ENCODE measurements at places on chromosomes 7 and 10.
A peak's percentile ranks its signal among the peaks of the same experiment; 100 is the strongest.

DNA sequence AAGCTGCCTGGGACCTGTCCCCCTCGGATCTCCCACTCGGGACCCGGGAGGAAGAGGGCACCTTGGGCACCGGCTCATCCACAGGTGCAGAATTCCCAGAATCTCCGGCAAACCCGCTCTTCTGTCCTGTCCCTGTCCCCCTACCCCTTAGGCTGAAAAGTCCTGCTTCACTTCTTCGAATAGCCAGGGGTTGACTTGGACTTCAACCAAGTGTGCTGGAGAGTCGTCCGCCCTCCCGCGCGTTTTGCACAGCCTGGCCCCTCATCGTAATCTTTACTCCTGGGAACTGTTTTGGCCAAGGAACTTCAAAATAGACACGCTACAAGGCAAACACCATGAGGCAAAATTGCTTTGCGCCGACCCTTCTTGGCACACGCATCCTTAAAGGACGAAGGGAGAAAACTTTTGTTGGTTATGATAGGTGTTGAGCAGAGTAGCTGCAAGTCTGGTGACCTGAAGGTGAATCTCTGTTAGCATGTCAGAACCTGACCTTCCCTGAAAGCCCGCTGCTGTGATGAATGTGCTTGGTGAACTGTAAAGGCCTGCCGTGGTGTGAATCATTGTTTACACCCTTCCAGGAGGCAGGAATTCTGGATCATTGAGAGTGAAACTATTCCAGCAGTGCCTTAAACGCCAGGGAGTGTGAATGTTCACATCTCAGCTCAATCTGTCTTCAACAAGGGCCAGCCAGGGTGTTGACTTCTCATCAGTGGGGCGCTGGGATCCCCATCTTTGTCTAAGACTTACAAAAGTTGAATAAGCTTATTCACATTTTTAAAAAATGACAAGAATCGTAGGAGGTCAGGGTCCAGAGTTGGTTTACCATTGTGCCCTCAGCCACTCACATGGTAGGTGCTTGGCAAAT, 589 bp upstream of the RAPGEF5 start:
- DNase-seq = no peak

DNA sequence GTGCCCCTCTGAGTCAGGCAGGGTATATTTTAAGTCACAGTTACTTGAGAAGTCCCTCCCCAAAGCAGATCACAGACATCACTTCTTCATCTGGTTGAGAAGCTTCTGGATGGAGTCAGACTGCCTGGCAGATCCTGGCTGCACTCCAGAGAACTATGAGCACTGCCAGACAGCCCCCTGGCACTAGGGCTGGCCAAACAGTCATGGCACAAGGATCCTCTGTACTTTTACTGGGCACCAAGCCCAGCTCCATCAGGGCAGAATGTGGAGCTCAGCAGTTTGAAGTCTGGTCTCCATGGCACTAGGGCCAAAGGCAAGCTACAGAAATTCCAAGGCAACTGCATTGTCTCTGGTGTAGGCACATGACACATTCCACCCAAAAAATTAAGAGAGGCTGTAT, 162.1 kb downstream of the NRG3 start:
- DNase-seq = peak; percentile 1

- DNase-seq = no peak
Measured at GRCh38 chr7:24178811-24179570, 105.0 kb upstream of the NPY start.

- DNase-seq = no peak
Measured at GRCh38 chr10:112071596-112072133, 111.9 kb downstream of the GPAM start.

DNA sequence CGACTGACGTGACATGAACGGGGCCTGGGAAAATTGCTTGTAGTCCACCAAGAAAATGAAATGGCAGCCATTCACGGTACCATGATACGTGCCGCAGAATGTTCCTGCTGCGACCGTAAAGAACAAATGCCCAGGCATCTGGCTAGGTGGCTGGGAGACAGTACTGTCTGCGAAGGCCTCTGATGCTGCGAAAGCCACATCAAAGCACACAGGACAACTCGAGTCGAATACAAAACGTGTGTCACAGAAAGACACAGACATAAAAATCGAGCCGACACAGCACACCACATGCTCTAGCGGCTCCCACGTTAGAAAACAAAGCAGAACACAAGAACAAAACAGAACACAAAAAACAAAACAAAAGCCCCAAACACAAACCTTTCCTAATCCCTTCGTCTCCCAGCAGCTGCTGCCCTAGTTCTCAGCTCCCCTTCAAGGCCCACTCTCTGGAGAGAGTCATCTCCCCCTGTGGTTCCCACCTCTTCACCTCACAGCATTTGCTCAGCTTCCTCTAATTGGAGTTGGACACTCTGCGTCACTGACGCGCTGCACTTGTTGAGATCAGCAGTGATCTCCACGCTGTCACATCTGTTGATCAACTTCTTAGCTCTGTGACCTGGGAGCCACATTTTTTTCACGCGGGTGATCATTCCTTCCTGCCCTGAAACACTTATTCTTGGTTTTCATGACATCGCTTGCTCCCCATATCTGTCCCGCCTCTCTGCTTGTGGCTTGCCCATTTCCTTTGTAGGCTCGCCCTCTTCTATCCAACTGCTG, 112.2 kb downstream of the CLEC2L start:
- no peak for DNase-seq

- no peak for DNase-seq
Measured at GRCh38 chr7:117229350-117229749, 93.5 kb downstream of the WNT2 start.

DNA sequence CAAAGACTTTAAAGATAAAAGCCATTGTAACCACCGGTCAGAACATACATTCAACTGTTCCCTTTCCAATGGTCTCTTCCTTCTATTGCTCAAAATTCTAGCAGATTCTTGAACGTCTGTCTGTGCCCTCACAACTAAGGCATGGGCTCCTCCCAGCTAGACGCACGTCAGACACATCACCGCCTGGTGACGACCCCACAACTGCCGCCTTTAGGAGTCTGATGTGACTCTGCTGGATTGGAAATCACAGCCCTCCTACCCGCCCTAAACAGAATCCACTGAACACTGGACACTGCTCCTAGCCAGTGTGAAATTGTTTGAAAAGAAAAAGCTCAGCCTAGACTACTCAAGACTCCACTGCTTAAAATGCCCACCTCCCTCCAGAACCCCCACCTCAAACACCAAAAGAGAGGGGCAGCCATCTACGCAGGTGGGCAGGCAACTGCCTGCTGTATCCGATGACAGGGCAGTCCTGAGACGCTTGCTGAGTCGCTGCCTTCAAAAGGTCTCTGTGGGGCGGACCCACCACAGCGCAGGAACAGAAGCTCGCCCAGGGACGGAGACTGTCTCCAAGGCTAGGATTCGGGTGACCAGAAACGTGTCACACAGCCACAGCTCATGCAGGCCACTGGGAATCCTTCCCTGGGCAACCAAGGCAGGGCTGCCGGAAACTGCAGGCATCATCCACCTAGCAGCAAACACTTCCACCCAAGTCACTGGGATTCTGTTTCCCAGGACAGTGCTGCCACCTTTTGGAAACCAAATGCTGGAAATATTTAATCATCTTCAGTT, 34.7 kb downstream of the GSDME start:
- DNase-seq = no peak

DNA sequence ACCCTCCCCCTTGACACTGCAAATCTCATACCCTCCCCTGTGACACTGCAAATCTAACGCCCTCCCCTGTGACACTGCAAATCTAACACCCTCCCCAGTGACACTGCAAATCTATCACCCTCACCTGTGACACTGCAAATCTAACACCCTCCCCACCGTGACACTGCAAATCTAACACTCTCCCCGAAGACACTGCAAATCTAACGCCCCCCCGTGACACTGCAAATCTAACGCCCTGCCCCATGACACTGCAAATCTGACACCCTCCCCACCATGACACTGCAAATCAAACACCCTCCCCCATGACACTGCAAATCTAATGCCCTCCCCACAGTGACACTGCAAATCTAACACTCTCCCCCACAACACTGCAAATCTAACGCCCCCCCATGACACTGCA, 603.7 kb downstream of the DNAJB6 start:
- no peak for DNase-seq

Measured in thoracic aorta (tissue), 2 donors.